Ovary (tissue), 10 donors: ENCODE measurements at places on chromosomes 1 and 21. TPM values are rescaled to one million over a fixed set of nuclear protein-coding genes. Genes with fewer than 3 reads are reported as not detected.

Gene CR1
- polyA plus RNA-seq = 5.8 TPM

Gene B3GALT2
- 5.9 TPM for polyA plus RNA-seq

Gene DAB1
- polyA plus RNA-seq = 4.4 TPM

Gene IFNLR1
- polyA plus RNA-seq = 0.40 TPM

Gene OR2L5
- not detected for polyA plus RNA-seq

DNA sequence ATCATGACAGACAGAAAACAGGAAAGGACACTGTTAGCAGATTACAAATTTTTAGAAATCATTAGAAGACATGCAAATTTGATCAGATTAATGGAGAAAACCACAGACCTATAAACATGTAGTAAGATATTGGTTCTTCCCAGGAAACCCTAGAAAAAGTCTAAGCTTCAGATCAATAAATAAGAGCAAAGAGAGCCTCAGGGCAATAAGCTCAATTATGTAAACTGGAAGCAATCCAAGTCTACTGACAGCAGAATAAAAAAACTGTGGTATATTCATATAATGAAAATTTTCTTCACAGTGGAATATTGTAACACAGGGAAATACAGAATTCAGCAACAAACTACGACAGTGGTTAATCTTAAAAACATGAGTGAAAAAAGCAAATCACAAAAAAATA, 36.3 kb downstream of the NRDC start:
- no peak for DNase-seq

DNA sequence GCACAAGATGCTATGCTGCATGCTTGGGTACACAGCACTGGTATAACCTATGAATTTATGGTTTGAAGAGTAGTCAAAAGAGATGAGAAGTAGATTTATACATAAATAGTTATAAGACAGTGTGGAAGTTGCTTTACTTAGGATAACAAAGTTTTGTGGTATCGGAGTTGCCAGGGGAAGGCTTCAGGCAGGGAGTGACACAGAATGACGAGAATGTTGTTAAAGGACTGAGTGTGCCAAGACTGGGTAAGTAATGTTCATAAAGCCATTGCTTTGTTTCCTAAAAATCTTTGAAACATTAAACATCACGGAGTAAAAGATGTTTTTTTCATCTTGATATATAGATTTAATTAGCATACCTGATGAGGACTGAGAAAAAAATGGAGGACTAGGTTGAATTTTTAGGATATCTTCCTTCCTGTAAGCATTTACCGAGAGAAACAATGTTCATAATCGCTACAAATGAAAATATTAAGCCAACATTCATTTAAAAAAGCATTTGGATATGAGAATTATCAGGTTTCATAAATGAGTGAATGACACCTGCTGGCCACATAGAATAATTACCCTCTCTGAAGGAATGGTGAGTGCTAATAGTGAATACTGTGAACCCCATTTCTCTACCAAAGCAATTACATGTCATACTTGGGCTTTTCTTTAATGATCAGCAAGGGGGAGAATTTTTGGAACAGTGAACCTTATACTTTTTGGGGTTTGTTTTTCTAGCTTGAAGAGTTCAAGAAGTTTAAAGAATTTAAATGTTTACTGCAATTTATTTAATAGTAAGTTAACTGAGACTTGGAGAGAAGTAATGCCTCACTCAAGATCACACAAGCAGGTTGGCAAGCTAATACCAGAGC, 28.4 kb downstream of the EXTL2 start:
- no peak for DNase-seq

- DNase-seq = no peak
These were observed 111.6 kb downstream of the RIPK4 start for GRCh38 chr21:41655259-41655658.

- no peak for DNase-seq
These were observed 320.7 kb downstream of the AJAP1 start for GRCh38 chr1:4974981-4975685.

DNA sequence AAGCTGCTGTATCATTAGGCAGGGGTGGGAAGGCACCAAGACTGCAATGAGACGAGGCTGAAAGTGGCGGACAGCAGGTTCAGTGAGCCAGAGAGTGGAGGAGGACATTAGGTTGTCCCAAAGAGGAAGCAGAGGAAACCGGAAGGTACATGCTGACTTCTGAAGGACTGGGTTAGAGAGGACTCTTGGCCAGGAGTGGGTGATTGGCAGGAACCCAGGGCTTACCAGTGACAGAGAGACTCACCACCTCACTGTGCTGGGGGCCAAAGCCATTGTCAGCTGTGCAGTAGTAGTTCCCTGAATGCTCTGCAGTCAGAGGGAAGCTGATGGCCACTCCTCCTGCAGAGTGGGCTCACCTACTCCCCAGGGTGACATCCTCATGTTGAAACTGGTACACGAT, 41.9 kb upstream of the FCRL4 start:
- no peak for DNase-seq

- DNase-seq = no peak
These were observed 30.6 kb upstream of the ZP4 start for GRCh38 chr1:237921306-237921705.

GRCh38 chr1:179856296-179856695, 21.3 kb downstream of the TOR1AIP2 start:
- no peak for DNase-seq

- DNase-seq = peak; percentile 44
These were observed 7.7 kb upstream of the PPM1J start for GRCh38 chr1:112722601-112723510.

- DNase-seq = no peak
These were observed 9.2 kb downstream of the GNB1 start for GRCh38 chr1:1881727-1882126.

DNA sequence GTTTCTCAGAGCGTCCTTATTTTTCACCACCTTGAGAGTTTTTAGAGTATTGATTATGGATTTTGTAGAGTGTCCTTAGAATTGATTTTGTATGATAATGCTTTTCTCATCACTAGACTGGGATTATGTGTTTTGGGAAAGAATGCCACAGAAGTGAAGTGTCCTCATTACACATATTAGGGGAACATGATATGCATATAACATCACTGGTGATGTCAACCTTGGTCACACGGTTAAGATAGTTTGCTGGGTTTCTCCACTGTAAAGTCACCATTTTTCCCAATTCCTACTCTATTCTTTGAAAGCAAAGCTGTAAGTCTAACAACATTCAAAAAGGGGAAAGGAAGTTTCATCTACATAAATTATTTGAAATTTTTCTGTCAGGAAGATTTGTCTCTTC, 39.6 kb upstream of the PALMD start:
- DNase-seq = no peak

DNA sequence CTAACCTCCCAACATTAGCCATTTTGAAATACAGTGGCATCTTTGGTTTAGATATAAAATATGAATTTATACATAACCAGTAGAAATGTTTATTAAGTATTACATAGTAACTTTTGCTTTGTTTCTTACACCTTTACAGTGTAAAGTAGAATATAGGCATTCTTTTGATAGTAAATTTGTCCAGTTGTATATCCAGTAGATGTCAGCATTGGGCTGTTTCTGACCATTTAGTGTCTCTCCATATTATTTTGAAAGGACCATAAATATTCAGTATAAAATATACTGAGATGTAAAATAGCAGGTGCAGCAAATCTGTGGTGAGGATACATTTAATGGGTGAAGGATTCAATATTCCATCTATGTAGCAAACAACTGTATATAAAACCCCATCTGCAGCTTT, 115.8 kb upstream of the ZRANB2 start:
- DNase-seq = no peak

DNA sequence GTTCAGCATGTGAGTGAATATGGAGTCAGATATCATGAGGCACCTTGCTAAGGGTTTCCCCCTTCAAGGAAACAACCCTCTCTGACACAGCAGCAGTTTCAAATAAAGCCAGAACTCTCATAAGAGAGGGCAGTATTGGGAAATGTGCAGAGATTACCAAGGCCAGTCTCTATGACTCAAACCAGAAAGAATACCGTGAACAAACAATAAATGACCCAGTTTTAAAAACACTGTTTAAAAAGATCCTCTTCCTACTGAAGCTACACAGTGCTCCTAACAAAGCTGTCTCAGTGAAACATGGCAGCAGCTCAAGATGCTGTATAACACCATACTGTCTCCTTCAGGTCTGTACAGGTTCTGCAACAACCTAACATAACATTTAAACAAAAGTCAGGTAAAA, 102.6 kb downstream of the KIAA0319L start:
- DNase-seq = no peak

GRCh38 chr1:24902471-24902891, 27.6 kb downstream of the RUNX3 start:
- DNase-seq = no peak

DNA sequence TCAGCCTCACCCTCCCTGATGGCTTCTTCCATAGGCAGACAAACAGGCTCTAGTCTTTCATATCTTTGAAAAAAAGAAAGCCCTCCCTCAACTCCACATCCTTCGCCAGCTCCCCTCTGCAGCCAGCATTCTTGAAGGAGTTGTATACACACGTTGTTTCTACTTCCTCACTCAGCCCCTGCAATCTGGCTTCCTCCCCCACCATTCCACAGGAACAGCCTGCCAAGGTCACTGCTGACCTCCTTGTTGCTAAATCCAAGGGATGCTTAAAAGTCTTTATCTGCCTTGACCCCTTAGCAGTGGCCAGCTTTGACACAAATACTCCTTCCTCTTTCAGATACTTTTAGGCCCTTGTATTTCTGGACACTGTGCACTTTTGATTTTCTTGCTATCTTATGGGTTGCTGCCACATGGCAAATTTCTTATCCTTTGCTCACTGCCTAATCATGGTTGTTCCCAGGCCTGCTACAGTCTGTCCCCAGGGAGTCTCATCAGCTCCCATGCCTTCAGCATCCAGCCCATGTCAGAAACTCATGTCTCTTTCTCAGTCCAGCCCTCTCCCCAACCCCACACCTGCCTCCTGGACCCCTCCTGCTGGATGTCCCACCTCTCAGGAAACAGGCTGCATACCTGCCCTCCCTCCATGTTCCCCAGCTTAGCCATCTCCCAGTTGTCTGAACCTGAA, 8.3 kb downstream of the FAM229A start:
- DNase-seq = peak; percentile 96

DNA sequence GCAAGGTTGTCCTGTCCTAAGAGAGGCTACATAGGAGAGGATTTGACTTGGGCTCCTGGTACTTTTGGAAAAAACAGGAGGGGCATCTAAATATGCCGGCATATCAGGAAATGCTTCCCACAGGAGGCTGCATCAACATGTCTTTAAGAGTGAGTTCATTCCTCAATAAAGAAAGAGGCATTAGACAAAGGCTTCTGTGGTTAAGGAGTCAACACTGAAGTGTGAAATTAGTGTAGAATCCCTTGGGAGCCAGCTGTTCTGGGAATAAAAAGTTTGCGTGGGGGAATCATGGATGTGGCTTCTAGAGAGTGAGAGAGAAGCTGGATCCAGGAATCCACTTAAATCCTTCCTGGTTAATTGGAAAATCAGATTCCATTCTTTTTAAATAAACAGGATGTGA, 69.5 kb downstream of the DNM3 start:
- no peak for DNase-seq

DNA sequence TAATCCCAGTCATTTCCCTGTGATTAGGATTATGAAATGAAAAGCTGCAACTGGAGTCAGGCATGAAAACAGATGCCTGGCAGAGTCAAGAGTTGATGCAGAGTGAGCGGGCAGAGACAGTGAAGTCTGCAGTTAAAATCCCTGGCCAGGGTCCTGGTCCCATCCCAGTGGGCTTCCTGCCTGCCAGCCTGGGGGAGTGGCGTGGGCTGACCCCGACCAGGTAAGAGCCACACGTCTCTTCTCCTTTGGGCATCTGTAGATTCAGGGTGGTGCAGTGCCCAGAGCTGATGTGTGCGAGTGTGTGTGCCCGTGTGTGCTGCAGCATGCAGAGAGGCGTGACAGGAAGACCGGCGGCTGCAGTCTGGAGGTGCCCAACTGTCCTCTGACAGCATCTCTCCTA, 6.2 kb upstream of the KIAA1614 start:
- DNase-seq = no peak

DNA sequence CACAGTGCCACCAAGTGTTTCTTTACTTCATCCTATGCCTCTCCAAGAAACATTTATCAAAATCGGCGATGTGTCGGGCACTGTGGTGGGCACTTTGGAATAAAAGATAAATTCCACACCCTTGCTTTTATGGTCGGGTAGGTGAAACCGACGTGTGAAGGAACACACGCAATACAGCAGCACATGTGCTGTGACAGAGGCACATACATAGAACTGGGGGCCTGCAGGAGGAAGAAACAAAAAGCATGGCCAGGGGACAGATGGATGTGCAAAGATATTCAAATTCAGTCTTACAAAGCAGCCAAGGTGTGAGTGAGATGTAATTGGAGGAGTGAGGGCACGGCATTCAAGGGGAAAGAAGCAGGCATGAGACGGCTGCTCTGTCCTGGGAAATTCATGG, 282.0 kb downstream of the PBX1 start:
- DNase-seq = no peak

GRCh38 chr1:185250063-185250462, 67.0 kb downstream of the IVNS1ABP start:
- no peak for DNase-seq

GRCh38 chr1:160708801-160709200, 2.8 kb downstream of the CD48 start:
- no peak for DNase-seq

- DNase-seq = no peak
These were observed 61.4 kb upstream of the TNFSF18 start for GRCh38 chr1:173112129-173112528.
